T-helper 1 cell (primary cell): ENCODE measurements at places on chromosomes 1 and 21.

- no peak for DNase-seq
Measured at GRCh38 chr1:28161751-28162150, 14.7 kb downstream of the PTAFR start.

GRCh38 chr1:210445485-210445884 is 116.8 kb downstream of the HHAT start:
- DNase-seq, result no peak

DNA sequence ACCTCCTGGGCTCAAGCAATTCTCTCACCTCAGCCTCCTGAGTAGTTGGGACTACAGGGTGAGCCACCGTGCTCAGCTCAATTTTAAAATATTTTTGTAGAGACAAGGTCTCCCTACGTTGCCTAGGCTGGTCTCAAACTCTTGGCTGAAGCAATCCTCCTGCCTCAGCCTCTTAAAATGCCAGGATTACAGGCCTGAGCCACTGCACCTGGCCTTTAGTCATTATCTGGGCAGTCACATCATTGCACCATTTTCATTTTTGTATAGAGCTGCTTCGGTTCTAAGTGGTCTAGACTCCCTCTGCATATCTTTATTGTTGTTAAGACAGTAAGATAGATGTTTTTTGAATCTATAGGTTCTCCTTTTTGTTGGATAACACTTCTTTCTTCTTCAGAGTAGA is 39.9 kb downstream of the ATF3 start:
- DNase-seq, result no peak

GRCh38 chr1:223264983-223265908 is 98.7 kb downstream of the SUSD4 start:
- no peak for DNase-seq

- DNase-seq, result no peak
Measured at GRCh38 chr1:232951180-232951579, 769 bp downstream of the NTPCR start.

DNA sequence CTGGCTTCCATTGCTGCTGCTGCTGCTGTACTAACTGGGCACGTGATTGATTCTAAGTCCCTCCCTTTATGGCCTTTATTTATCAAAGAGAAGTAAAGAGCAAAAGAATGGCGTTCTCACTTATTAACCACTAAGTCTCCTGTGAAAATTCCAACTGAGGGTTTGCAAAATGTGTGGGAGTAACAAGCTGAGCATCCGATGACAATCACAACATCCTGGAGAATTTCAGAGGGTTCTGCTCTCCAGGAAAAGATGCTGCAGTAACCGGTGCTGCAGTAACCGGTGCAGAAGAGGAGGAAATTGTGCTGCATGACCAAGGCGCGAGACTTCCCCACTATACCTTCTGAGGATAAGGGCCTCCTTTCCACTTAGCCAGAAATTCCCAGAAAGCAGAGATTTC is 12.7 kb upstream of the MX2 start:
- DNase-seq, result no peak
